ENCODE measurements at places on chromosomes 2 and 18.
A peak's percentile ranks its signal among the peaks of the same experiment; 100 is the strongest.

- DNase-seq = no peak
Observed at GRCh38 chr2:162490761-162491470, 147.0 kb downstream of the GCA start.

DNA sequence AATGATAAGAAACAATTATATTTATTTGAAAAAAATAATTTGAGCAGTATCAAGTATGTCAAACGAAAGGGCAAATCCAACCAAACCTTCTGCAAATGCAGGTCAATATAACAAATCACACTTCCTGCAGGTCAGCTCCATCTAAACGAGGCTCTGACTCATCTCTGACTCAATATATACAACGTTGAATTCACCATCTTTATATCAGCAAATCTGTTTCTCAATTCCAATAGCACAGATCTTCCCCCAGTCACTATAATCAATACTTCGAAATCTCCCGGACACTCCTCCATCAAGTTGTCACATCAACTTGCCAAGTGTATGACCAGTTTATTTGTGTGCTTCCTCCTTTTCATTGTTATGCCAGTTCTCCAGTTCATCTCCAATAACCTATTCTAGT lies 388.9 kb downstream of the ZEB2 start:
- no peak for DNase-seq

DNA sequence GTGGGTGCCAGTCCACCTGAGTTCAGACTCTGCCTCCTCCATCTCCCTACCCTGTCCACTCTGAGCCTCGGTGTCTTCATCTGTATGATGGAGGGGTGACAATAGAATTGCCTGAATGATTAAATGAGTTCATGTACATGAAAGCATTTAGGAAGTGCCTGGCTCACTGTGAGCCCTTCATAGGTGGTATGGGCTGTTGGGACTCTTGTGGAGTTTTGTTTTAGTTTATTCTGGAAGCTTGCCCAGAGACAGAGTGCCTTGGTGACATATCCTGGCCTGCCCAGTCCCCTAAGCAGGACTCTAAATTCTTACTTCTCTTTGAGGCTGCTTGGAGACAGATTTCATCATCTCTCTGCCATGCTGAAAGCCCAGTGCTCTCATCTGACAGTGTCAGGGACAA lies 24.5 kb upstream of the GIGYF2 start:
- DNase-seq = no peak

DNA sequence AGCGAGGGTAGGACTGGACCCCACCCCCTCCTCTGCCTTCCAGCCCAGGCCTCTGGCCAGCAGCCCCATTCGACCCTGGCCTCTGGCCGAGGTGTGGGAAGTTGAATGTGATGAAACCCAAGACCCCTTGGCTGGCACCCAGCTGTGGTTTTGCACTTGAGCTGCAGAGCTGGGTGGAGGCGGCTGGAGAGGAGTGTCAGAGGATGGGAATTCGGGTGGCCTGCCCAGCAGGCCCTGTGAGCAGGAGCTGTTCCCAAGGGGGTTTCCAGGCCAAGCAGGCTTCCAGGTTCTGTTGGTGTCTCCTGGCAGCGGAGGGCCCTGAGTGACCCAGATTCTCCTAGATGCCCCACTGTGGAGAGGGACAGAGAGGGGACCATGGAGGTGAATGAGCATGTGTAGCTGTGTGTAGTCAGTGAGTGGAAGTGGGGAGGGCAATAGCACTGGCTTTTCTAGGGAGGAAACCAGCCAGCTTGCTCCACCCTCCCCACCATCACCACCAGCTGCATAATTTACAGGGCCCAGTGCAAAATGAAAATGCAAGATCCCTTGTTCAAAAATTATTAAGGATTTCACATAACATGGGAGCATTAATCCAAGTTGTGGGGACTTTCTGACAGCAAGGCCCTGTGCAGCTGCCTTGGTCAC lies 172.2 kb upstream of the HAAO start:
- no peak for DNase-seq

GRCh38 chr18:42045346-42045745 lies 90.3 kb downstream of the PIK3C3 start:
- no peak for DNase-seq

DNA sequence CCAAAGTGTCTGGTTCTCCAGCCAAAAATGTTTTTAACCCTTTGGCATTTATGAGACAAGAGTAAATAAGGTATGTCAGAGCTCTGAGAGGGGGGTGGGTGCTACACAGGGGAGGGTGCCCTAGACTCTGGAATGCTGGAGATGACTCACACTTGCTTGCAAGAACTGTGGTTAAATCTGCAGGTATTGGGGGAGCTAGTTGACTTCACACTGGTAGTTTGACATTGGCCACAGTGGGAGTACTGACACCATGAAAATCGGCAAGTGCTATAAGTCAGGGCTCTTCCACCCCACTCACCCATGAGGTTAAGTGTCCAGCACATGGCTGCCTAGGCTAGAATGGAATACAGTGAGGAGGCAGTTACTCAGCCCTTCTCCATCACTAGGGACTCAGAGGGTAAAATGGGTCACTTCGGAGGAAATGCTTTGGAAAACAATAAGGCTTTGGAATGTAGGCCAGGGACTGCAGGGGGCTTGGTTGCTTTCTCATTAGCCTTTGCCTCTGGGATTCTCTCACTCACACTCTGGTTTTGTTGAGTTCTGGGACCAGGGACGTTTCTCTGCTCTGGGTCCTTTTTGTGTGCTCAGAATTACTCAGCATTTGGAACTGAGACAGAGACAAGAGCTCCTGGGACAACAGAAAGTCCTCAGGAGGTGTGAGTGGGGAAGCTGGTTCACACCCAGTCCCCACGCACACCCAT lies 91.6 kb downstream of the ACKR3 start:
- no peak for DNase-seq

DNA sequence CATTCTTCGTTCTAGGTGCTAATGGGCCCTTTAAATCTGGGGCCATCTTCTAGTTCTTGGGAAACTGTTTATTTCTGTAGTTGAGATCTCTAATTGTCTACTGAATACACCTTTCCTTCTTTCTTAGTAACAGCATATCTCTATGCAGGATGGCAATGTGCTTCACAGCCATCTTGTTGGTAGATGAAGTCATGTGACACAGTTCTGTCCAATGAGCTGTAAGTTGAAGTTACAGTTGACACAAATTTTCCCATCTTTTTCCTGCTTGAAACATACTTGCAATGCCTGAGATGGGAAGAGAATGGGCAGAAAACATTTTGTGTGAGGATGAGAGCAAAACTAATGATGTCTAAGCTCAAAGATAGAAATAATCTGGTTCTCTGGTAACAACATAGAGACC lies 57.3 kb upstream of the PHLPP1 start:
- DNase-seq = no peak

- no peak for DNase-seq
Observed at GRCh38 chr18:48889115-48889941, 61.4 kb downstream of the SMAD7 start.

DNA sequence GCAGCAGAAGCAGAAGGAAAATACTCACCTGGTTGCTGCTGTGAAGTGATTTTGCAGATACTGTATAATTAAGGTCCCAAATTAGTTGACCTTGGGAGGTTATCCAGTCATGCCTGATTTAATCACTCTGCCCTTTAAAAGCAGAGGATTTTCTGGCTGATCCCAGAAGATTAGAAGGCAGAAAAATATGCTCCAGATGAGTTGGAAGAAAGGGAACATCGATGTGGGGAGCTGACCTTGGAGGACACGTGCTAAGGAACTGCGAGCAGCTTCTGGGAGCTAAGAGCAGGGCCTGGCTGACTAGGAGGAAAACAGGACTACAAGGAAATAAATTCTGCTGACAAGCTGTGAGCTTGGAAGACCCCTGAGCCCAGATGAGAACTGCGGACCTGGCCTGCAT lies 13.3 kb upstream of the DYM start:
- DNase-seq = no peak

- no peak for DNase-seq
Observed at GRCh38 chr18:56224669-56225561, 413.5 kb downstream of the TXNL1 start.

DNA sequence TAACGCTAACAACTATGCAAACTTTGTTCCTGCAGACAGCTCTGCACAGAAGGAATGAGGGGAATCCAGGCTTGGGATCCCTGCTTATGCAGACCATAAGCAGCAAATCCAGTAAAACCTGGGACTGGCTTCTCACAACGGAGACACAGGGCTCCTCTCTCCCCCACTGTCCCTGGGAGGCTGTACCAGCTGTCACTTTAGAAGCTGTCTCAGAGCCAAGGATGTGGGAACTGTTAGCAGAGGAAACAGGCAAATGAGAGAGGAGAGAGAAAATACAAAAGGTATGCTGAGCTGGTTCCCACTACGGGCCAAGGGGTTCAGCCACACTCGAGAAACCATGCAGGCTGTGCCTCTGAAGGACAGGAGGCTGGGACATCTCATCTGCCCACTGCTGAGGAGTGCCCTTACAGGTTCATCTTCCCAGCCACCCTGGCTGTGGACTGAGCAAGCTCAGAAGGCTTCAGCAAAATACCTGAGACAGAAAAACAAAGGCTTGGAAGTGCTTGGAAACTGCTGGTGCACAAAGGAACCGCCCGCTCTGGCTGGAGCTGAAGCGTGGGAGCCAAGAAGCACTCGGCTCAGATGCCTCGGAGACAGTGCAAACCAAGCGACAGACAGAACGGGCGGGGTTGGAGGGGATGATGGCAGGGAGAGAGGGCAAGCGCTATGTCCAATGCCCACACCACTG lies 72.5 kb downstream of the FAM210A start:
- no peak for DNase-seq

DNA sequence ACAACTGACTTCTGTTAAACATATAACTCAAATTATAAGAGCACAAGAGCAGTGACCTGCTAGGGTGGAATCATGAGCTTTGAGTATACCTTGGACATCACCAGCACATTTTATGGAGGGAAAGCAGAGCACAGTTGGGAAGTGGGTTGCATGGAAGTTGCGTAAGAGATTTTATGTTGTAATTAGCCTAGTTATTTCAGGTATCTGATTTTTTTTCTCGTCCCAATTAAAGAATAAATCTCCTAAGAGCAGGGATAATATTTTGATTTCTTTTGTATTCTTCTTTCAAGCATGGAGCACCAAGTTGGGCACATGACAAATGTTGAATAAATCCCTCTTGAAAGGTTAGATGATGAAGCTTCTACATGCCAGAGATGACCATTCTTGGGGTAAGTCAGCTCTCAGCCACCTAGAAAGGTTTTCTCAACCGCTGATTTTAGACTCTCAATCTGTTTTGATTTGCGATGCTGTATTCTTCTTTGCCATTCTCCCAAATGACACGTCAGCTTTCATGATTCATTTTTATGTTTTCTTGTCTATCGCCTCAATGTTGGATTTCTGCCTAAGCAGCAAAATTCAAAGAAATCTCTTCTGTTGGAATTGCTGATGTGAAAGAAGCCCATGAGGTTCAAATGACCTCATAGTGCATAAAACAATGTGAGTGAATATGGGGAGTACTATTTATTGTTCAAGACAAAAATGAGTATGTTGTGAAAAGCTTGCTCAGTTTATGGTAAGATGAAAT lies 15.3 kb upstream of the FN1 start:
- DNase-seq = no peak

DNA sequence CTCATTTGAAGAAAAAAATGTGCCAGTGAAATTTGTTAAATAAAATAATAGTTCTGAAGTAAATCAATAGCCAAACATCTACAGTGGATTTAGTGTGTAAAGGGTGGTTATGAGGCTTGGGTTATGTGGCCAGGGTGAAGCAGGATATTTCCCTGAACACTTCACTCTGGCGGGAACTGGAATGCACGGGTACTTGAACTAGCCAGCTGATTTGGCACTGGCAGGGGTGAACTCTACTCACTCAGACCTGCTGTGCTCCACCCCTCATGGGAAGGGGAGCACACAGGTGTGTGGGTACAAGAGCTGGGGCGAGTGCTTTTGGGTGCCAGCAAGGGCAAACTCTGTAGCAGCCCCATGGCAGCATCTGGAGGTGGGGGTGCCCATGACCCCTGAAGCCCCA lies 278.2 kb downstream of the CALCRL start:
- DNase-seq = no peak

GRCh38 chr2:181656450-181657291 lies at the start of gene CERKL:
Gene CERKL, minus strand, starts transcription at chr2:181657105. Its CDS starts 99 bp downstream, at chr2:181657006.
- no peak for DNase-seq

DNA sequence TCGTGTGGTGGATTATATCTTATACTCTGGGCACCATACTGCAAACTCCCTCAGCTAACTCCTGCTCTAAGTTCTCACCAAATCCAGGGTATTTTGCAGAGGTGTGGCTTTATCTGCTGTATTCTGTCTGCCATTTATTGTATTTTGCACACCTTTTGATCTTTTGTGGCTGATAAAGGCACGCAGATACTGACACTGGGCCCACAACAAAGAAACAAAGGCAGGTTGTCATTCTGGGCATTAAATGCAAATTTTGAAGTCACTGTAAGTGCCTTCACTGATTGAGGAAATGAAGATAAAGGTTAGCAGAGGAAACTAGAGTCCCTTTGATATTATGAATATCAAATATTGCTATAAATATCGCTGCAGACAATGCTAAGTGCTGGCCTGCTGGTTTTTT lies 265.8 kb upstream of the MEIS1 start:
- DNase-seq = no peak

DNA sequence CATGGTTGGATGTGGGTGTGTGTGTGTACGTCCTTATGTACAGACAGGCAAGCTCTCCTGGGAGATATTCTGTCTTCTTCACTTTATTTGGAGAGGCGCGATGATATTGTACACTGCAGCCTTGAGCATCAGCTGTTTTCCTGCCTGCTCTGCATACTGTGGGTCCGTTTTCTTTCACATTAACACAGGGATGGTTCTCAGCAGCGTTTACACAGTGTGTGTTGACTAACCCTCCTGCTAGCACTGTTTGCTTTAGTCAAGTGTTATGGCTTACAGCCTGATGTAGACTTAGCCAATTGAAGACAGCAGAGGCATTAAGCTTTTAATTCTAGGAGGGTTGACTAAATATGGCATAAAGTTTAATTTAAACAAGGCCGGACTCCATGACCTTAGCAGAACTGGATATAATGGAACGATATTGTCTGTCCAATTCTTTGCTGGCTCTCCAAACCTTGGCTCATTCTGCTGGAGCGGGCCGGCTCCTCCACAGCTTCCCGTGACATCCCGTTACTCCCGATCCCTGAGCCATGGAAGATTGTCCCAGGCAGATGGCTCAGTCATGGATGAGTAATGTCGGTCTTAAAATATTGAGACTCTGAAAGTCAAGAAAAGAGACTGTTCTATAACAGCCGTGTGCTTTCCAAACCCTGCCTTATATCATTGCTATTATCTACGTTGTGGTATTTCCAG lies 134.7 kb downstream of the TPGS2 start:
- DNase-seq = no peak

GRCh38 chr2:237696461-237696860 lies 69.1 kb downstream of the LRRFIP1 start:
- DNase-seq = peak; percentile 55

GRCh38 chr2:230937362-230937761 lies 12.3 kb upstream of the GPR55 start:
- no peak for DNase-seq

DNA sequence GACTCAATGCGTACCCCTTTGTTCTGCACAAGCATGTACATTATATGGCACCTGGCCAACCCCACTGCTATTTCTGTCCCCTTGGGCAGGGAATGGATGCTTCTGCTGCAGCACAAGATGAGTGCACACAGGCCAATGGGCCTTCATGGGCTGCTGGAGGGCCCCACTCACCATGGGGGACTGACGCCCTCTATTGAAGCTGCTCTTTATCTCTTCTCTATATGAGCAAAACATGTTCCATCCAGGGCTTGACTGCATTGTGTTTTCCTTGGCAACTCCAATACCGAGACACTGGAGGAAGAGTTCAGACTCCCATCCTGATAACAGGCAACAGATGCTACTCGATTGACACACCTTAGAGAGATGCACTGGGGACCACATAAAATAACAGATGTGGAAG lies 251.6 kb upstream of the NCKAP5 start:
- no peak for DNase-seq
